ENCODE measurements at places on chromosomes 6 and 20.
A peak's percentile ranks its signal among the peaks of the same experiment; 100 is the strongest.

DNA sequence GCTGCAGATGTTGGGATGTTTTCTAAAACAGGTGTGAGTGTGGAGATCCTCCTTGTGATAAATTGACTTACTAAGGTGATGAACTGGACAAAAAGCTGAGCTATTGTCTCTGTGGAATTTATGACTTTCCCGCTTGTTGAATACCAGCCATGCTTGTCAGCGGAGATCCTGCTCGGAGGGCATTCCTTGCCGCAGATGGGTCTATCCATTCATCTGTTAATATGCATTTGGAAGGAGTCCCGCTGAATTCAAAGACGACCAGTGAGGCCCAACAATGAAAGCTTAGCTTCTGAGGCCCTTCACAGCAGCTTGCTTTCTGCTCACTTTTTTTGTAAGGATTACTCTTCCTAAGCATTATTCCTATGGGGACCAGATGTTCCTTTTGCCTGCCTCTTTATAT, 124.9 kb downstream of the TIAM2 start:
- DNase-seq: no peak

GRCh38 chr6:95017922-95018321, 559.4 kb upstream of the MANEA start:
- no peak for DNase-seq

DNA sequence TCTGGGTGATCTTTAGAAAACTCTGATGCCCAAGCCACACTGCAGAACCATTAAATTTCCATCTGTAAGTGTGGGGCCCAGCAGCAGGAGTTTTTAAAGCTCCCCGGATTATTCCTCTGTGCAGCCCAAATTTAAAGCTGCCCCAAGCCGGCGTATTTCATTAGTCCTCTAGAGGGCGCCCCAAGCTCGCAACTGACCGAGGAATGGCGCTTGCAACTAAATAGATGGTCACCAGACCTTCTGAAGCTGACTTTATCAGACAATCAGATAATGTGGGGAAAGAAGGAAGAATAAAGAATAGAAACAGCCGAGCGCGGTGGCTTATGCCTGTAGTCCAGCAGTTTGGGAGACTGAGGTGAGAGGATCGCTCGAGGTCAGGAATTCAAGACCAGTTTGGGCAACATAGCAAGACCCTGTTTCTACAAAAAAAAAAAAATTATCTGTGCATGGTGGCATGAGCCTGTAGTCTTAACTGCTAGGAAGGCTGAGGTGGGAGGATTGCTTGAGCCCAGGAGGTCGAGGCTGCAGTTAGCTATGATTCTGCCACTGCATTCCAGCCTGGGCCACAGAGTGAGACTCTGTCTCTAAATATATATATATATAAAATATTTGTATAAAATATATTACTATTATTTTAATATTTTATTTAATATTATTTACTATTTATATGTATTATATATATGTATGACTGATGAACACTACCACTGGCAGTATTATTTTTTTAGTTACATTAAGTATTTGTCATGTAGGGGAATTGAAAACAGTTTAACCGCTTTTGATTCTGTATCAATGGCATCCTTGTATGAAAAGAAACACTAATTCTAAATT, 56.0 kb downstream of the OTOR start:
- peak; percentile 49 for DNase-seq

DNA sequence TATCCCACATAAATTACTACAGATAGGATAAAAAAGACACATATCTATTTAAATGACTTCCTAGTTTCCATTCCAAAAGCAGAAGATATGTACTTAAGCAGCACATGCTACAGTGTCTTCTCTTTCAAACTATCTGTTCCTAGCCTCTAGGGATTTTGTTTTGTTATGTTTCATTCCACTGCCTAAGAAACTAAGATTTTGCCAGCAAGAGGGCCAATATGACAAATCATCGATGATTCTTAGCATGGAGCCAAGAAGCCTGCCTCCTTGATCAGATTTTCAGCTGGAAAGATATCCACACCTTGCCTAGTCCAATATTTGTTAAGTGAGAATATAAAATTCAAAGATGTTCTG, 7.0 kb downstream of the SNX5 start:
- DNase-seq: no peak

DNA sequence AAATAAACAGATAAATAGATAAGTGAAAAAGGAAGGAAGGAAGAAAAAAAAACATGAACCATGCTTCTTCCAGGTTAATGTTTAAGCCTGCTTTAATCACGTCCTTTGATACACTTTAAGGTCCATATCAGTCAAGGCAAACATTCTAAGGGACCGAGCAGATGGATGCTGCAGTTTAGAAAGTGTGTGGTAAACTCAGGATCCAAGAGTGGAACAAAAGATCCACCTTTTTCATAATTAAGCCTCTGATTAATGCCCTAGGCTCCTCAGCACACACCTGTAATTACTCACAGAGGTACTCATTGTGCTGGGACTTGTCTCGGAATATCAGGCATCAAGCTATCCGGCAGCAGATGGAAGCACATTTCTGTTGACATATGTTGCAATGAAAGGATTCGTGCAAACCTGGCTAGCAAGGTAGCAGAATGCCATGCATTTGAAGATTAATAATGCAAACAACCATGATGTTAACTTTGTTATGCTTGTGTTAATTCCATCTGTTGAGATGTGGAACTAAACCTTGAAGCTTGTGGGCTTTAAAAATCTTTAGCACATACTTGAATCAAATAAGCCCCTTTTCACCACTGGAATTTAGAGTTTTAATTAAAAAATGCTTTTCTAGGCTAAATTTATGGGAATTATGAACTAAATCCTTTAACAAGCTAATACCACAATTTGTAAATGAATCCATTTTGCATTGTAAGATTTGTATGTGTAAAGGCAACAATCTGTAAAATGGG, 163.7 kb downstream of the RALGAPA2 start:
- DNase-seq: peak; percentile 82

DNA sequence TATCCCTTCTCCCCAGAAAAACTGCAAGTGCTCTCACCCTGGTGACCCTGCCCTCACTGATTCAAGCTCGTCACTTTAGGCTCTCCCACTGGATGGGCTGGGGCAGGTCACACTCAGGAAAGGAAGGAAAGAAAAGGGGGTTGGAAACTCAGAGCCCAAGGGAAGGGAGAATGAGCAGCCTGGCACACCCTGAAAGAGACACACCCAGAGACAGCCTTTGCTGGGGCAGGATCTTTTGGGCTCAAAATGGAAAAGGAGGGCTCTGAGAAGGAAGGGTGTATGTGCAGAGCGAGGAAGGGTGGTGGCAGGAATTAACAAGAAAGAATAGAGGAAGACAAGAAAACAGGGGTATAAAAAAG, 2.5 kb downstream of the PPP1R18 start:
- DNase-seq: no peak

DNA sequence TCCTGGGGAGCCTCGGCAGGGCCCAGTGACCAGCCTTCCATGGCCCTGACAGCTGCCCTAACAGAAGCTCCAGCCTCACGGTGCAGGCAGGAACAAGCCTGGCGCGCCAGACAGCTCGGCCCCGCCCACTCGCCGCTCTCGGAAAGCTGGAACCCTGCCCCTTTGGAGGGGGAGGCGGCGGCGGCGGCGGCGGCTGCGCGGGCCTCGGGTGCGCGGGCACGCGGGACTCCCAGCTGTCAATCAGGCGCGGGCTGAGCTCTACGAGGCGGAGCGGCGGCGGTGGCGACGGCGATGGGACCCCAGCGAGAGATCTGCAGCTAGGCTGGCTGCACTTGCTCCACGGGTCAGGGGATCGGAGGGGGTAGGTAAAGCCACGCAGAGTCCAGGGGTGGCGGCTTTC, at the start of gene NRSN1:
NRSN1 (plus strand) TSS at position 236 of the 400 bp plus-strand sequence. CDS start 8,113 bp downstream, outside the sequence.
- DNase-seq: peak; percentile 87

DNA sequence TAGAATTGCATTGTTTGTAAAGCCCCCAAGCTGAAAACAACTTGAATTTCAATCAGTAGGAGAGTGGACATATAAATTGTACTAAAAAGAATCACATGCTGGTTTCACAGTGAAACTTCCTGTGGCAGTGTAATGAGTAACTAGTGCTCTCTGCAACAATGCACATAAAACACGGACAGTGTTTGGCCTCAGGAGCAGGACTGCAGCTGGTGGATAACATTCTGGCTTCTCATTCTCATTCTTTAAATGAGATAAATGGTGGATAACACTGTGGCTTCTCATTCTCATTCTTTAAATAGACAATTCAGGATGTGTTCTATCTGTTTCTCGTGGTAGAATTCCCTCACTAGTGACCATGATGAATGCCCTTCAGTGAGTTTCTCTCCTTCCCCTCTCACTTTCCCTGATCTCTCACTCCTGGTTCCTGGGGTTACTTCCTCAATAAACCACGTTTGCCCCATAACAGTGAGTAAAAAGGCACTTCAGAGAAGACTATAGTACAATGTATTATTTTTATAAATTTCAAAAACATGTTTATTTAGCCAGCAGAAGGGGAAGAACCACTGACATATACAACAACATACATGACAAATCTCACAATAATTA, 59.9 kb downstream of the SLC22A2 start:
- no peak for DNase-seq

- no peak for DNase-seq
These were observed 16.4 kb downstream of the BMP6 start for GRCh38 chr6:7742223-7742785.

GRCh38 chr20:36917240-36917639, 34.3 kb downstream of the SAMHD1 start:
- DNase-seq: no peak

- no peak for DNase-seq
These were observed 20.7 kb downstream of the CNR1 start for GRCh38 chr6:88145298-88145963.

DNA sequence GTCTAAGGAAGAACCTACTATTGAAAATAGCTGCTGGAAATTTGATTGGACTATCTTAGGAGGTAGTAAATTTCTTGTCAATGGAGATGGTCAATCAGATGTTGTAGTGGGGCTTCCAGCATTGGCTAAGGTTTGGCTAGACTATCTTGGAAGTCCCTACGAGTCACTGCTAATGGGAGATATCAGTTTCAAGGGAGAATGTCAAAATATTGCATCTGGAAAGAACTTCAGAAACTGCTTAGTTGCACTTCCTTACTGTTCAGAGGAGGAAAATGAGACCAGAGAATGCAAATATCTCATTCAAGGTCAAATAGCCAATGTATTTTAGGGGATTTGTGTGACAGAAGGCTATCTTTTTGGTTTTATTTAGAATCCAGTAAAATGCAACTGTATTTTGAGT, 53.5 kb upstream of the CCN2 start:
- DNase-seq: no peak

DNA sequence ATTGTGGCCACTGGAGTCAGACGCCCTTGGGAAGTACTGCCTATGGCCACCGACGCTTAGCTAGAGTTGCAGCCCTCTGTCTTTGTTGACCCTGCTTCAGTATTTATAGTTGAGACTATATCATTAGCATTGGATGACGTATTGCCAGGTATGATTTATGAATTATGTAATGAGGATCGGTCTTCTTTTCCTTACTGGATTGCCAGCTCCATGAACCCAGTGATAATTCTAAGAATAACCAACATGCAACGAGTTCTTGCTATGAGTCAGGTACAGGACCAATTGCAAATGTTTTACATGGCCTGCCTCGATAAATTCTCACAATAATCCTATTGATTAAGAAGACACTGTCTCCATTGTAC, 63.5 kb downstream of the CLIC5 start:
- DNase-seq: no peak
